ENCODE measurements at places on chromosomes 4 and X.

DNA sequence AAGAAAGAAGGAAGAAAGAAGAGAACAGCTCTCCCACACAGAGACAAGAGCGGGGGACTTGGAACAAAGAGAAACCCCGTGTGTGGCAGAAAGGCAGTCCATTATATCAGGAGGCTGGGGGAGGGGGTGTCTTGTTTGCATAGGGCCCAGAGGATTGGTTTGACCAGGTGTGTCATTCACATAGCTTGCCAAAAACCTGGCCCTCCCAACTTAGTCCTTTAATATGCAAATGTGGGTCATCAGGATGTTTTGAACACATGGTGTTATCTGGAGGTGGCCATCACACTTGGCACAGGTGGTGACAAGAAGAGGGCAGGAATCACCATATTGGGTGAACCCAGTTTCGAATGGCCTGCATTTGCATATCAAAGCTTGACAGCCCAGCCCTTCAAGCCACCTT lies 111.7 kb downstream of the LINC00632 start:
- DNase-seq: no peak

DNA sequence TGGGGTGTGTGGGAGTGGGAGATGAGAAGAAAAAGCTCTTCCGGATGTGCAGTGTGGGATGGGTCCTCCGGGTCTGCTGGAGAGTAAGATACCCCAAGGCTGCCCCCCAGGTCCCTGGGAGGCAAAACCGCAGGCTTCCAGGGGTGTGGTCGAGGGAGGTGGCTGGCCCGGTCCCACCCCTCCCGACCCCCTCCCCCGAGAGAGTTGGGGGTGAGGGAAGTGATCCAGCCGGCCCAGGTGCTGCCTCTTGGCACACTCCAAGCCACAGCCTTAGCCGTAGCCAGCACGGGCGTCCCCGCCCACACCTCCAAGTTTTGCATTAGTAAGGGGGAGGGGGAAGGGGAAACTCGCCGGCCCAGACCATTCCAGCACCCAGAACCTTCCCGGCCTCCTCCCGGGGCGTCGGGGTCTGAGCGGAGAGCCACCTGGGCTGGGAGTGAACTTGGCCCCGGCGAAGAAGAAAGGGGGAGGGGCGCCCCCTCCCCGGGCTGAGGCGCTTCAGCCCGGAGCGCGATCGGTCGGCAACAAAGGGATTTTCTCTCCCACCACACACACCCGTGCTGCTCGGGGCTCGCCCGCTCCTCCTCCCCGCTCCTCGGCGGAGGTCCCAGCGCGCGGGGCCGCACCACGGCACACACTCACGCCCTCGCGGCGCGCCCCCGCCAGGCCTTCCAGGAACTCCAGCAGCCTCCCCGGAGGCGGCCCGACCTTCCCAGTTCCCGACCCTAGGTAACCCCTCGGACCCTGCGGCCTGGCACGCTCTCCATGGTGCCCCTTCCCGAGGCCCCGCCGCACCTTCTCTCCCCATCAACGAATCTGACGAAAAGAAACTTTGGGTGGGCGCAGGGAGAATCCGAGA lies 14.4 kb downstream of the BCOR start:
- DNase-seq: no peak

DNA sequence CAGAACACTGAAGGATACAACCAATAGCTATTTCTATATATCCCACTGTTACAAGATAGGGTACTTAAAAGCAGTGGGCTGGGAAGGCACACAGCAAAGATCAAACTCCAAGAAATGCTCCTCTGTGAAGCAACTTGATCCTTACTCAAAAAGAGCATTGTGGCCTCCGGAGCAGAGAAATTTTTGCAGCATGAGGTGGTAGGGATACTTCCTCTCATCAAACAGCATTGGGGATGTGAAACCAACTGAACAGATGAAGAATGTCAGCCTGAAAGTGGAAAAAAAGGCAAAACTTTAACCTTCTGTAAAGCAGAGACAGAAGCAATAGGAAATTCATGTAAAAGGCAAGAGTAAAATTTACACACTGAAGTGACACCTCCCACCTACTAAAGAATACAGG lies 92.2 kb downstream of the HUWE1 start:
- no peak for DNase-seq

DNA sequence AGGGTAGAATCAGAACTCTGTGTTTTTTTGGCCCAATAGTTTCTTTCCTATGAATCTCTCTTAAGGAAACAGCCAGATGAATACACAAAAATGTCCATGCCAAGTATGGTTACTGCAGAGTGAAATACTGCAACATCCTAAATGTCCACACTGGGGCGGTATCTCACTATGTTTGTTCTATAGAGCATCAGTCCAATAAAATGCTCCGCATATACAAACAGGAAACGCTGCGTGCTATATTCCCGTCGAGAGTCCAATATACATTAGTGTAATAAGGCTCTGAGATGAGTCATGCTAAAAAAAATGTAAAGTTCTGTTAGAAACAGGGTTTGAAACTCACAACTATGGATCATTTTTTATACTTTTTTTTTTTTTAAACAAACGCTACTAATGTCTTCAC lies 72.9 kb upstream of the ENOX2 start:
- DNase-seq: no peak

DNA sequence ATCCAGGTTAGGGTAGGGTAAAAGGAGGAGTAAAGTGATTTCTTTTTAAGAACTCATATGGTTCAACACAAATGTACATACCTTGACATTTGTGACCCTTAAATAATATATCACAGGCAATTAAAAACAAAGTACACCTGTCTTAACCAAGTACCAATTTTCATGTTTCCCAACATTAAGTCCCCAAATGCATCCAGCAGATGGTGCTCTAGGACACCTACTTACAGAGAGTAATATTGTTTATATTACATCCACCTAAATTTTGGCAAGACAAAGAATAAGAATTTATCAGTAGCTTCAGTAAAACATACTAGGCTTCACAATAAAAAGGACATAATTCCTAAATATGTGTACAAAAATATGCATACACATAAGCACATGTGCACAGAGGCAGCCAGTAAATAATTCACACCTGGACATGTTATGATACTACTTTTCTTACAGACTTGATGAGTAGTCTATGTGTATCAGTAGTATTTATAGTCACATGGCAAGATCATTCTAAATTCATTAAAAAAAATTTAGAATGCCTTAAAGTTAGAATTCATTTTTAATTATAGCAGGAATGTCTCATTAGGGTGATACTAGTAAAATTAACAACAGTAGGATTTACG lies 219.7 kb downstream of the DCLK2 start:
- no peak for DNase-seq

DNA sequence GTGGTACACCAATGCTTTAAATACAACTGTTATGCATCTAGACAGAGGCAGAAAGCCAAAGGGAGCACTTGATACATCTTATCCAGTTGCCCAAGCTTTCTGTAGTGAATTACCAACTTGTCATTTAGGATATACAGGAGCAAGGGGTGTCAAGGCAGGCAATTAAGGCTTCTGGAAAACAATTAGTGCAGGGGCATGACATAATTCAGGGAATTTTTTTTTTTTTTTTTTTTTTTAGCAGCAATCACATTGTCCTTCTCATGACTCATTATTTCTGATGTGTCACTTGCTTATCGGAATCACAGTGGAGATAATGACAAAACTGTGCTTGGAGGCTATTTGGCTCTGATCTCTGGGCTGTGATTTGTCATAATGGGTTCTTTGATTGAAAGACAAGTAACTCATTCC lies 259.5 kb downstream of the ARHGAP24 start:
- no peak for DNase-seq

DNA sequence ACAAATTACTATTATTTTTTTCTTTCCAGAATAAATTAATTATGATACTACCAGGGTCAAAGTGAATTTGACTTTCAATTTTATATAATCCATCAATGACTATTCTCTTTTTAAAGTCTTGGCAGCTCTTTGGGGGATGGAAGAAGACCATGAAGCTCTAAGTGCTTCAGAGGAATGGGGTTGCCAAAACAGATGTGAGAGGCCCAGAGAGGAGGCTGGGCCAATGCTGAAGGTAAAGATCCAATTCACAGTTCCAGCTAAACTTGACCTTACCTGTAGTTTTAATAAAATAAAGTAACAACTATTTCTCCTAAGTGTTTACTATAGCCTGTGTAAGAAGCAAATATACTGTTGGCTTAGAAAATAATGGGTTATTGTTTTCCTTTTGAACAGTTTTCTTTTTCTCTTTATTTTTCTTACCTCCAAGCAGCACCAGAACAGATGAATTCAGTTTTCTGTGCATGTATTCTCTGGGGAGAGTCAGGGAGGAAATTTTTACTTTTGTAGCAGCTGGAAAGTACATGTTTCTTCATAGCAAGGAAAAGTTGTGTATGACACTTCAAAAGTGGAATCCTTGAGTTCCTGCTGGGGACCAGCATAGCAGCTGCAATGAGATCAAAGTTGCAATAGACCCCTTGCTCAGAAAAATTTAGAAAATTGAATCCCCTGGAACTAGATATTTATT lies 104.9 kb downstream of the CEP44 start:
- DNase-seq: no peak

DNA sequence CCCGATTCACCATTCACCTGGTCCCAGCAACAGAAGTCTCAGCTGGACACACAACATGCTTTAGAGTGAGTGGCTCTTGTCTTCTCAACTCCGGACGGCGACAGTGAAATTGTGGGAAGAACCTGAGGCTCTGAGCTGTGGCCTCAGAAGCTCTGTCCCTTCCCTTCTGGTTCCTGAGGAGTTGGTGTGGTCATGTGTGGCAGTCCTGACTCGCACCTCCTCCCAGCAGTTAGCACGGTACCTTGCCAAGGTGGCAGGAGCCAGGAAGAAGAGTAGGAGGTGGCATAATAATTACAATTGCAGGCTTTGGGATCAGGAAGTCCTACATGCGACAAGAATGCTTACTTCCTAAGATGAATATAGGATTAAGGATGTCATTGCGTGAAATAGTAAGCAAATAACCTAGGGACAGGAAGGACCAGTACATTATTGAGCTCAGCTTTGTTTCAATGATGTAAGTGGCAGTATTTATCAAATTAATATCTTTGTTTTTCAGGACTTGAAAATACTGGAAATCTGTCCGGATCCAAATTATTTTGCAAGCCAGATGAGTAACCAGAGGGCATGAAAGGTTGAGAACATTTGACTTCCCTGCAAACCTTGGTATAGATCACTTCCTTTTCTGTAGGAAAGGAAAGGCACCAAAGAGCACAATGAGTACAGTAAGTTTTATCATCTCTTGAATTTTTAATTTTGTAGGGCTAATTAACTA lies 21.1 kb downstream of the RNF4 start:
- no peak for DNase-seq

GRCh38 chr4:3174371-3175338 lies 74.3 kb upstream of the MSANTD1 start:
- DNase-seq: no peak

- no peak for DNase-seq
Measured at GRCh38 chr4:40240040-40240653, 43.3 kb downstream of the RHOH start.
